Thyroid gland (tissue), 4 donors: ENCODE measurements at places on chromosomes 5 and 9. TPM values are rescaled to one million over a fixed set of nuclear protein-coding genes. Genes with fewer than 3 reads are reported as not detected.
A peak's percentile ranks its signal among the peaks of the same experiment; 100 is the strongest.

Gene TPM2
- 72.9 TPM for total RNA-seq

Gene EFCAB9
- not detected for total RNA-seq

DNA sequence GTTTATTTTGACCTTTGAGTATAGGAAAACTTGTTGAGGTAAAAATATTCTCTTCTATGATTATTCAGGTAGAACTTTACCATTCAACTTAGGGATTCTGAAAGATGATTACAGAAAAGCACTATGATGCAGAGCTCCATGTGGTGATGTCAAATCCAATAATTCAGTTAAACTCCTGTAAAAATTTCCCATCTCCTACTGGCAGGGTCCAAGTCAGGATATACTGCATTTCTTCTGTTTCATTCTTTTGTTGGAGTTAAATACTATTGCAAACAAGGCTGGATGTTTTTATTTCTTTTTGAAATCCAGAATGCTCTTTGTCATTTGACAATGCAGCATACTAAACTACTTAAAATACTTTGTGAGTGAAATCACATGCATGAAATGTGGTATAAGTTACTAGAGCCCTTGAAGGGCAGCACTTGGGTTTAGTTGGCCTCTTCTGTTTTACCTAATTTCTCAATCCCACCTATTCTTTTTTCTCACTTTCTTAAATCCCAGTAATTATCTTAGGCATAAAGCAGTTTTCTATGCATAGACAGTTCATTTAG lies 204.5 kb downstream of the FBXL7 start:
- H3K4me3 ChIP-seq: no peak overlapping the region
- H3K27me3 ChIP-seq: no peaks in the 10 kb centered on the region
- H3K4me1 ChIP-seq: no peaks in the 10 kb centered on the region

- H3K4me1 ChIP-seq: no peaks in the 10 kb centered on the region
- peaks cover 44% of the 10 kb centered on the region for H3K36me3 ChIP-seq
- H3K4me3 ChIP-seq: peak within 1 kb of the TSS; percentile 74
- no peaks in the 10 kb centered on the region for H3K27me3 ChIP-seq
These were observed at the start of gene FOXE1 for GRCh38 chr9:97853056-97853843. Gene FOXE1, plus strand, starts transcription at chr9:97853226. Its CDS starts 689 bp downstream, at chr9:97853915.

- no peak overlapping the region for H3K4me3 ChIP-seq
- H3K4me1 ChIP-seq: no peaks in the 10 kb centered on the region
- no peak for DNase-seq
- no peaks in the 10 kb centered on the region for H3K36me3 ChIP-seq
These were observed 12.2 kb downstream of the IL9 start for GRCh38 chr5:135883441-135883840.

GRCh38 chr5:1824109-1824821 lies 23.1 kb downstream of the NDUFS6 start:
- H3K4me1 ChIP-seq: no peaks in the 10 kb centered on the region
- H3K27ac ChIP-seq: no peak overlapping the region
- DNase-seq: no peak

GRCh38 chr5:171848486-171848885 lies 62.9 kb downstream of the SMIM23 start:
- H3K36me3 ChIP-seq: no peaks in the 10 kb centered on the region
- DNase-seq: peak; percentile 25
- H3K27me3 ChIP-seq: no peaks in the 10 kb centered on the region
- H3K4me1 ChIP-seq: peaks cover 5% of the 10 kb centered on the region
- H3K27ac ChIP-seq: no peak overlapping the region

GRCh38 chr5:132485641-132486317 lies 4.8 kb downstream of the IRF1 start:
- peaks cover 45% of the 10 kb centered on the region for H3K4me1 ChIP-seq
- no peaks in the 10 kb centered on the region for H3K27me3 ChIP-seq
- no peak overlapping the region for H3K4me3 ChIP-seq
- no peak overlapping the region for H3K27ac ChIP-seq
- no peak for DNase-seq

GRCh38 chr5:180180421-180180820 lies 28.6 kb downstream of the RASGEF1C start:
- no peak overlapping the region for H3K27ac ChIP-seq
- H3K36me3 ChIP-seq: no peaks in the 10 kb centered on the region
- no peaks in the 10 kb centered on the region for H3K27me3 ChIP-seq
- no peak overlapping the region for H3K4me3 ChIP-seq
- no peak for DNase-seq

GRCh38 chr9:37984672-37985611 lies 81.0 kb upstream of the SLC25A51 start:
- H3K36me3 ChIP-seq: no peaks in the 10 kb centered on the region
- H3K4me3 ChIP-seq: no peak overlapping the region
- H3K27ac ChIP-seq: no peak overlapping the region
- DNase-seq: no peak
- H3K4me1 ChIP-seq: peaks cover 18% of the 10 kb centered on the region
- no peaks in the 10 kb centered on the region for H3K27me3 ChIP-seq

DNA sequence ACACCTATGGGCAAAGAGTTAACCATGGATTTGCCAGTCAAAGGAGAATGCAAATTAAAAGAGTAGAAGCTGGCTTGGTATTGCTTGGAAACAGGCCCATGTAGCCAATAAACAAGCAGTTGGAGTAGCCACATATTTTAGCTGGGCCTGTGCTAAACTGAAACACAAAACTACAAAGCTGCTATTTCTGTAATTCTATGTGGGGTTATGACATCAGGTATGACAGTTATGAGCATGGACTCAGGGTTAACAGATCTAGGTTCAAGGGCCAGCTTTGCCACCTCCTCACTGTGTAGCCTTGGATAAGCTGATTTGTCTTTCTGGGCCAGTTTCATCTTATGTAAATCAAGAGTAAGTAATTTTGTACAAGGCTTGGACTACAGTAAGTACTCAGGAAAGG lies 142.7 kb downstream of the PIP5K1B start:
- H3K4me1 ChIP-seq: no peaks in the 10 kb centered on the region
- no peak overlapping the region for H3K4me3 ChIP-seq
- no peak for DNase-seq
- no peaks in the 10 kb centered on the region for H3K27me3 ChIP-seq
- H3K27ac ChIP-seq: no peak overlapping the region
